ENCODE measurements at places on chromosomes 11 and 22.

DNA sequence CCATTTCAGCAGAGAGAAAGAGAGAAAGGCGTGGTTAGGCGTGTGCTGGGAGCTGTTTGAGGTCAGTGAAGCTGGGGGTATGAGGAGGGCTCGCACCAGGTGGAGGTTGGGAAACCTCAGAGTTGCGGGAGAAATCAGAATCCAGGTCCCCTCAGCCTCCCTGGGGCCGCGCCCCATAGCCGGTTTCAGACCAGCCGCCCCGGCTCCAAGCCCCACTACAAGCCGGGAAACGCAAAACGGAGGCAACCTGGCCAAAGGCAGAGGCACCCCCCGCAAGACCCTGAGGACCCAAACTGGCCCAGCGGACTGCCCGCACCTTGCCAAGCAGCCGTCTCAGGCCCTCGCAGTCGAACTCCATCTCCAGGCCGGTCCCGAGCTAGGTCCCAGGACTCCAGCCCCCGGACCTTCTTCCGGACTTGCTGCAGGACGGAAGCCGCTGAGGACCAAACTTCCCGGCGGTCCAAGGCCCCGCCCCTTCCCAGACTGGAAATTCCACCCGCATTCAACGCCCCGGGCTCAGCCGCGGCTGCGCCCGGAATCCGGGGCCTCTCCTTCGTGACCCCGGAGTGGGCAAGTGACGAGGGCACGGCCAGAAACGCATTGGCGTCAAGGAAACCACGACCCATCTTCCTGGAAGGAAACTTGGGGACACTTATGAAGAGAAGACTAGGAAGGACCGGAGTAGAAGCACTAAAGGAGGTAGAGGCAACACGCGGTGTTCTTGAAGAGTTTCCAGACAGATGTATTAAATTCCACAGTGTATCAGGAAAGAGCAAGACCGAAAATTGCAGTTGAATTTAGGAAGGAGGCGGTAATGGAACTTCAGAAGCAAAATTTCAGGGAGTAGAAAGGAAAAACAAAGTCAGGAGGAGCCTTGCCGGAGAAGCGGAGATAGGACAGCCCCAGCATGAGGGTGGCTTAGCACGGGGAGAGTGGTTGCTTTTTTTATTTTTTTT, at the start of gene UEVLD:
Gene UEVLD (minus strand): TSS at position 438 of the 956 bp plus-strand sequence. CDS start 80 bp downstream, at position 358.
- peak; percentile 55 for DNase-seq

DNA sequence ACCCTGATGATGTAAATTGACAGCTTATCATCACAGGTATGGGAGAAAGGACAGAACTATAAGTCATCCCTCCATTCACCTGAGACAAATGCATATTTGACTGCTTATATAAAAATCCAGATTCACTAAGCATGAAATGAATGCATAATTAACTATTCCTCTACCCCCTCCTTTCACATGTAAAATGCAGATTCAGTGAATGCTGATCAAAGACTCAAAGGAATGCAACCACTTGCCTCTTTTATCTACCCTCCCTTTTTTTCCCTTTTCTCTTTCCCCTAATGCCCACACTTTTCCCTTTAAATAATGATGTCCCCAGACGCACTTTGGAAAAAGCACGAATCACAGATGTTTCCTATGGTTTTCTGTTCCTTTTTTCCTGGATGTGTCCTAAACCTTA, 4.5 kb upstream of the PLAAT4 start:
- DNase-seq: no peak

DNA sequence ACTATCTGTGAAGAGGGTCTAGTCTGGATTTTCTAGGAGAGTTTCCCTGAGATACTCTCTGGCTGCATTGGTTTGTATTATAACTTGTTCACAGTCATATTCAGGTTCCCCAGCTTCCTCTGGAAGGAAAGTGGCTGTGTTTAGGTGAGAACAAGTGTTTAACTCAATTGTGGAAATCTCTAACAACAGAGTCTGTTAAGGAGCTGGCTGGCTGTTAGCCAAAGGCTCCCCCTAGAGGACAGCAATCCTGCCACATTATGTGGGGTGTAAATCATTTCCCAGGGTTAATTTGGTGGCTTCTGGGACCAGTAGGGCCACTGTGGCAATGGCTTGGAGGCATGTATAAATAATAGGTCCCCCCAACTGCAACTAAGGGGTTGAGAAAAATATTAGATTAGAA, 18.4 kb downstream of the MS4A6E start:
- DNase-seq: no peak

DNA sequence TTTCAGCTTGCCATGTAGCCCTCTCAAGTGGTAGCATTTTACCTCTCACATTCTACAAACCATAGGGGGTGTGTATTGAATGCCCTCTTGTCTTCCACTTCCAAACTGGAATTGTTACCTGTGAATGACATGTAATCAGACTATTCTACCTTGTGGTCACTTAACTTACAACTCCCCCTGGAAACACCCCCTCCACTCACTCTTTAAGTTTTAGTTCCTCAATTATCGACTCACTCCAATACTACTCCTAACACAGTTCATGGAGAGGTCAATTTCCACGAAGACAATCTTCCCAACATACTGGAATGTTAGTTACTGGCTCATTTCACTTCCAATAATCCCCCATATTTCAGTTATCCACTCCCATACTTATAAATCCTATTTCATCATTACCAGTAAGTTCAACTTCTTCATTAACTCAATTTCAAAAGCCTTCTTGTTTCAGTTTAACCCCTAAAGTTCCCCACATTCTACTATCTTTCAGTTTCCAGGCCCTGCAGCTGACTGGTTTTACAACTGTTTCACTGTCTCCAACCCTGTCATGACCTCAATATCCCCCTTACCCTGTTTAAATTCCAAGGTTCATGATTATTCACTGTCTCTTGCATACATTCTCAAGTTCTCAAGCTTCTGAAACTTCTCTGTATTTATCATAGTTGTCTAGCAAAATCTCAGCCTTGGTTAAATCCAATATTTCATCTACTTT, 92.5 kb downstream of the C11orf87 start:
- DNase-seq: no peak

- DNase-seq: no peak
These were observed 18.4 kb downstream of the FADS2 start for GRCh38 chr11:61846362-61847020.

All from pulmonary artery endothelial cell (primary cell).